ENCODE measurements at places on chromosomes 5 and 9.
A peak's percentile ranks its signal among the peaks of the same experiment; 100 is the strongest.

- DNase-seq: no peak
These were observed 105.1 kb downstream of the FBN2 start for GRCh38 chr5:128432913-128433440.

- DNase-seq: no peak
These were observed 566.0 kb upstream of the DMAC1 start for GRCh38 chr9:8365466-8366160.

DNA sequence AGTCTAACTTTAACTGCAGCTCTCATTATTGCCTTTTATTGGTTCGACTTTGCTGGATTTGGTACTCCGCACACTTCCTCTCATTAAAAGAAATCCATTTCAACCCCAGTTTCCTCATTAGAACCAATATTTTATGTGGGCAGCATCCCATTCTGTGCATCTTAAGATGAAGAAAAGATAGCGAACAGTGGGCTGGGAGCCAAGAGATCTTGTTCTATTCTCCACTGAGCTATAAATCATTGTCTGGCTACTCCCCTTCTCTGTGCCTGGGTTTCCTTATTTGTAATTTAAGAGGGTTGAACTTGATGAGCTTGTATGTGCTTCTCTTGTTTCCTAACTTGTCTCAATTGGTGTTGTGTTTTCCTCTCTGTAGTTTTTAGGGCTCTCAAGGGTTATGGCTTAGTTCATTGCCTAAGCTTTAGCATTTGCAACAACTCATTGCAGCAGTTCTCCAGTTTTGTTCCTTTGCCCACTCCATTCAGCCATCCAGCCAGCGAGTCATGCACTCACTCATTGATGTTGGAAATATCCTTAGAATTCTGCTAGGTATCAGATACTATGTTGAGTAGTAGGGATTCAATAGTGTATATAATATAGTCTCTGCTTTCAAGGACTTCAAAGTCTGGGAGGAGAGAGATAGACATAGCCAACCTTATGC is 273.3 kb upstream of the TNC start:
- DNase-seq: no peak

DNA sequence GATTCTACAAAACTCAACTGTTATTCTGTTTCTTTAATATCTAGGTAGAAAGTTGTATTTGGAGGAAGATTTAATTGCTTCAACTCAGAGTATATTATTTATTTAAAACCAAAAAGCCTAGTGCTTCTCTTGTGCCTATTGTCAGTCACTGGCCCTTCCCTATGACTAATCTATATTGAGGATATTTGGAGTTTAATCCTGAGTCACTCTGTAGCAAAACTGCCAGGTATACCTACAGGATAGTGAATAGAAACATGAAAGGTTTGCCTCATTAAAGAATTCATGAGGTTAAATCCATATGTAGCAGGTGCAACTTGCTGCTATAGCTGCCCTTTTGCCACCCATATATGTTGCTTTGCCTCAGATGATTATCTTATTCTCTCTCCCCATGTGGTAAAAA is 15.1 kb downstream of the PLK2 start:
- no peak for DNase-seq

DNA sequence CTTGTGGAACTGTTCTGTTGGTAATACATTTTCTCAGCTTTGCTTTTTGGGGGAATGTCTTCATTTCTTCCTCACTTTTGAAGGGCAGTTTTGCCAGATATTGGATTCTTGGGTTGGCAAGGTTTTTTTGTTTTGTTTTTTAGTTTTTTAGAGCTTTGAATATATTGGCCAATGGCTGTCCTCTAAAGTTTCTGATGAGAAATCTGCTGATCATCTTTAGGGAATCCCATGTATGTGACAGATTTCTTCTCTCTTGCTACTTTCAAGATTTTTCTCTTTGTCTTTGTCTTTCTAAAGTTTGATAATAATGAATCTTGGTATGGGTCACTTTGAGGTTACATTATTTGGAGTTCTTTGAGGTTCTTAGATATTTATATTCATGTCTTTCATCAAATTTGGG is 227.4 kb downstream of the FBXL7 start:
- no peak for DNase-seq

GRCh38 chr5:91031402-91031752 is 351.7 kb downstream of the ARRDC3 start:
- DNase-seq: no peak

DNA sequence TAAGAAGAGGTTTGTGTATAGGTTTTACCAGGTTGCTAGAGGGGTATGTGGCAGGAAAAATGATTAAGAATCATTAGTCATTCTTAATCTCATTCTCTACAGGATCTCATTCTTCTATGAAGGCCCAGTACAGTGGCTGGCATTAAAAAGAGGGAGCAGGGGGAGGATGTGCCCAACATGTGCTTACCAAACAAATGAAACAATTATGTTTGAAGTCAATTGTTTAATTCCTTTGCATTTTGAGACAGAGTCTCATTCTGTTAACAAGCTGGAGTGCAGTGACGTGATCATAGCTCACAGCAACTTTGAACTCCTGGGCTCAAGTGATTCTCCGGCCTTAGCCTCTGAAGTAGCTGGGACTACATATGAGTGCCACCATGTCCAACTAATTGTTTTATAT is 23.0 kb downstream of the FNIP1 start:
- no peak for DNase-seq

- DNase-seq: no peak
These were observed 182.5 kb upstream of the PPP1R2B start for GRCh38 chr5:156667616-156668015.

DNA sequence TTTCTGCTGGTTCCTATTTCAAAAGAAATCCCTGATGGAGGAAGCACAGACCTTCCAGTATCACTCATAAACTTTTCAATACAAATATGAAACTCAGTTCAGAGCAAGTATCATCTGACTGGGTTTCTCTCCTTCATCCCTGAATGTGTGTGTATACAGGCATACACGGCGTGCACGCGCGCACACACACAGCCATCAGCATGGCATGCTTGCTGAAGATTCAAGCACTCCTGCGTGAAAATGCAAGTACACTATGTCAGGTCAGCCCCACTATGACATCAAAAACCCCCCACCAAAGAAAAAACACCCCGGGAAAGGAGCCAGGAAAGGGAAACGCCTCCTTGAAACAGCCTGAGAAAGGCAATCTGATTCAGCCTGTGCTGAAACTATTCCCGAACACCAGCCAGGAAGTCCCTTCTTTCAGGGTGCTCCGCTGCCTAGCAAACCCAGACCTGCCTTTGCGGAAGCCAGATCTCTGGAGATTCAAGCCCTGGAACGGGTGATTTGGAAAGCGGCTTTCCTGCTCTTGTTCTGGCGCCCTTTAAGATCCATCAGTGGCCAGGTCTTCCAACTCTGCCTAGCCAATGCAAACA is 831 bp downstream of the KLHL3 start:
- no peak for DNase-seq

GRCh38 chr5:142128675-142129208 is 20.2 kb downstream of the NDFIP1 start:
- DNase-seq: no peak

- no peak for DNase-seq
These were observed 24.5 kb downstream of the CAVIN4 start for GRCh38 chr9:100602342-100602801.

DNA sequence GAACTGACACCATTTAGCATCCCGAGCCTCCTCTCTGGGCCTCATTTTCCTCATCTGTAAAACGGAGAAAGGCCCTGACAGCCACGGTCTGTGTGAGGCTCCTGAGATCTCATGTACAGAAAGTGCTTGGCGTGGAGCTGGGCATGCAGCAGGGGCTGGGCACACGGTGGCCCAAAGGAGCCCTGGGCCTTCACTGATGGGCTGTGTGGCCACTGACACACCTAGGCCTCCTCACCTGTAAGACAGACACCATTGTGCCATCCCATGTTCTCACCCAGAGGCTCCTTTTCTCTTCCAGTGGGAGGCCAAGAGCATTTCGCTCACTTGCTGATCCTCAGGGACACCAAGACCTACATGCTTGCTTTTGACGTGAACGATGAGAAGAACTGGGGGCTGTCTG is 1.6 kb downstream of the ORM1 start:
- DNase-seq: no peak

GRCh38 chr9:3027210-3027609 is 183.3 kb upstream of the PUM3 start:
- DNase-seq: no peak

- DNase-seq: no peak
These were observed at the start of gene ASTN2 for GRCh38 chr9:117414906-117415331. TSS of gene ASTN2 (minus strand) at chr9:117415057. CDS start at chr9:117414938, 119 bp downstream.

DNA sequence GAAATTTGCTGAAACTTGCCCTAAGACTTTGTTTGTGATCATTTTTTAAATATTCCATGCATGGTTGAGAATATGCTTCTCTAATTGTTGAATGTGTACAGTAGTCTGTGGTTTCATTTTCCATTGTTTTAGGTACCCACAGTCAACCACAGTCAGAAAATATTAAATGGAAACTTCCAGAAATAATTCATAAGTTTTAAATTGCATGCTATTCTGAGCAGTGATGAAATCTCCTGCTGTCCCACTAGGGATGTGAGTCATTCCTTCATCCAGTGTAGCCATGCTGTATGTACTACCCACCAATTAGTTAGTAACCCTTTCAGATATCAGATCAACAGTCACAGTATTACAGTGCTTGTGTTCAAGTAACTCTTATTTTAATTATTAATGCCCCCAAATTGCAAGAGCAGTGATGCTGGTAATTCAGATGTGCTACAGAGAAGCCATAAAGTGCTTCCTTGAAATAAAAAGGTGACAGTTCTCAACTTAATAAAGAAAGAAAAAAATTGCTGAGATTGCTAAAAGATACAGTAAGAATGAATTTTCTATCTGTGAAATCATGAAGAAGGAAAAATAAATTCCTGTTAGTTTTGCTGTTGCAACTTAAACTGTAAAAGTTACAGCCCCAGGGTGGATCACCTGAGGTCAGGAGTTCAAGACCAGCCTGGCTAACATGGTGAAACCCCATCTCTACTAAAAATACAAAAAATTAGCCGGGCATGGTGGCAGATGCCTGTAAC is 79.9 kb upstream of the FBXL17 start:
- no peak for DNase-seq

DNA sequence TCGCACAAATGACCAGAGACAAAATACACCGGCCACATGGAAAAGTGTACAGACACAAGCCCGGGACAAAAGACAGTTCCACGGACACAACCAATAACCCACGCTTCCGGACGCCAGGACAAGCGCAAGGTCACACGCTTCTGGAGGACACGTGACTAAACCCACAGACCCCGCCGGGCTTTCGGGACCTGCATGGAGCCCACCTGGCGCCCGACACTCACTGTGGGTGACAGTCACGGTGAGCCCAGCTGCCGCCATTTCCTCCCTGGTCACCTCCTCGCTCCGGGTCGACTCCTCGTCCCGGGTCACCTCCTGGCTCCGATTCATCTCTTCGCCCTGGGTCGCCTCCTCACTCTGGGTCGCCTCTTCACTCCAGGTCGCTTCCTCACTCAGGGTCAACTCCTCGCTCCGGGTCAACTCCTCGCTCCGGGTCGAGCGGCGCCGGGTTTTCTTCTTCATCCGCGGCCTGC is 470 bp downstream of the BAG1 start:
- DNase-seq: peak; percentile 54

DNA sequence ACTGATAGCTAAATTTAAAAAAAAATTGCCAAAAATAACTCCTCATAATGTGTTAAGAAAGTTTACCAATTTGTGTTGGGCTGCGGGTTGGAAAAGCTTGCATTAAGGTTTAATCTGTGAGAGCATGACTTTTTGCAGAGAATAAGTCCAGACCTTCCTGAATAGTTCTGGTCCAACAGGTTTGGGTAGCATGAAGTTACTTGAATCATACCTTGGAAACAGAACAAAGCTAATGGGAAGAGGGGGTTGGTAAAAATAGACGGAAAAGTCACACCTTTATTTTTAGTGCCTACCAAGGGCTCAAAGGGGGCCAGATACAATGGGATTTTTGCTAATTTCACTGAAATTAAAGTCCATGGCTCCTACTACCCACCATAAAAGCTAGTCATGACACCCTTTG is 17.1 kb upstream of the MATR3 start:
- DNase-seq: no peak

DNA sequence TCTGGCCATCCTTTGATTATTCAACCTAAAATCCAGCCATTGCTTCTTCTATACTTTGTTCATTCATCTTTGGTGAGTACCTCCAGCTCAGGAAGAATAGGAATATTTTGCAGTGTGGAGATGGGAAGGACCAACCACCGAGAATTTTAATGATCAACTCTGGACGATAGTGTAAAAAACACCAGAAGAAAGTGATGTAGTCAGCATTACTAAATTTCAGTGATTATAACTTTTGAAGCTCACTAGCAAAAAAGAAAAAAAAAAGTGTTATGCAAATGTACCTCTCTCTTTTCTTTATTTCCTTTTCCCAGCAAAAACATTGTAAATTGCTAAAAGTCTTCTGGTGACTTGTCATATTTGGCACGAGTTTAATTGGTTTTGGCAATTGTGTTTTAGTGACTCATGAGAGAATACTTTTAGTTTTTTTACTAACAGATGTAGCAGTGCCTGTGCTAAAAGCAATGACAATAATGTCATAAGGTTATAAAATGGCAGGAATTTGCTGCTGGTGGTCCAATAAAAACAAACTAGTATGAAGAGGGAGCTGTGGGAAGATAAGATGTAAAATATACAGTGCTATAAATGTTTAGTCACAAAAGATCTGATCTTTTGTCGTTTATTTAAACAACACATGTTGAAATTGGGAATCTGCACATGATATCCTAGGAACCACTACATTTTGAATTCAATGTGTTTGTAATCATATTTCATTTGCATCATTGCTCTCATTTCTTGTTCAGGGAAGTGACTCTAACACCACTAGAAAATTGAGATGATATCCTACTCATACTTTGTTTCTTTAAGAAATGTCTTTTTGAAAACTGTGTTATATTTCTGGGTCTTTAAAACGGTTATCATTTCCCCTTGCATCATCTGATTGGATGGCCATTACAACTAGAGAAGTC is 81.3 kb upstream of the ERCC6L2 start:
- DNase-seq: no peak

Data from GM13977 (cell line).